NCI-H345 (cell line): ENCODE measurements at places on chromosomes 13 and 19.

DNA sequence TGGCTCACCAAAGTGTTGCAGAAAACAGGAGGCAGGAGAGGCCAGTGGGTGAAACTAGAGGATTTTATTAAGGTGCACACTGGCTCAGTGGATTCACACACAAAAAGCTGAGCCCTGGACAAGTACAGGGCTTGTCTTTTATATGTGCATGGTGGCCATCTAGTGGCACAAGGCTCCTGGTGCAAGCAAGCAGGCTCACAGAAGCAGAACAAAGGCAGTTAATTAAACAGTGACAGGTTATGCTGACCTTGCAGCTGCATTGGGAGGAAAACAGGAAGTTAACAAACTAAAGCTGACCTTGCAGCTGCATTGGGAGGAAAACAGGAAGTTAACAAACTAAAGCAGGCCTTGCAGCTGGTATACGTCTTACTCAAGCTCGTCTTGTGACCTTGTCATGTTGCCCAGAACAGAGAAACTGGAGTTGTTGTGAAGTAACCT is 65.3 kb upstream of the ZNF681 start:
- DNase-seq = no peak

DNA sequence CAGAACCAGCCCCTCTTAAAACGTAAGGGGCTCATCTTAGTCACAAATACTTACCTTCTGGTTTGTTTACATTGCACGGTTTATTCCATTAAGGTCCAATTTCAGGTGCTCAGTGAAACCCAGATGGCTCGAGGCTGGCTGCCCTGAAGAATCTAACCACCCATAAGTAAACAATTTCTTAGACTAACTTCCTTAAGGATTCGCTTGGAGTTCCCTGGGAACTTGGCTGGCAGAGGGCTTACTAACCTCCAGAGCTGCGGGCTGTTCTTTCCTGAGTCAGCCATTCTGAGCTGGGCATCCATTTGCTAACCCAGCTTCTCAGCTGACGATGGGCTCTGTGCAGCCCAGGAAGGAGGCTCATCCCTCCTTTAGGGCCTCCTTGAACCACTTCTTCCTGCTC is 262.1 kb downstream of the FGF9 start:
- DNase-seq = no peak

DNA sequence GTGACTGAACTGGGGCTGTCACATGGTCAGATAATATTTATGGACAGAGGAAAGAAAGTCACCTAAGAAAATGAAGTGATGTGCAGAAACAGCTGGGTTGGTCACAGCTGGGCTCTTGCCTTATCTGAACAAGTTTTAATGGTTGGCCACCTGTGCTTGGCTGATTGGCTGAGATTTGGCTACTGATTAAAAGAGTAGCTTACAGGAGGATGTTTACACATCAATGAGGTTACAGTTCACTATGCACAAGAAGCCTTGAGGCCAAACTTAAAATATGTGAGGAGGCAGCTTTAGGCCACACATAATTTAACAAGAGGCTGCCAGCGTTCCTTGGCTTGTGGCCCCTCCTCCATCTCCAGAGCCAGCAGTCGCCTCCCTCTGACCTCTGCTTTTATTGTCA is 99.2 kb upstream of the C1QTNF9B start:
- no peak for DNase-seq

GRCh38 chr13:31437975-31438374 is 238.2 kb downstream of the B3GLCT start:
- DNase-seq = no peak

GRCh38 chr13:59112221-59112718 is 1051.5 kb downstream of the DIAPH3 start:
- DNase-seq = no peak

GRCh38 chr13:99471221-99472121 is 29.8 kb upstream of the TM9SF2 start:
- DNase-seq = no peak

DNA sequence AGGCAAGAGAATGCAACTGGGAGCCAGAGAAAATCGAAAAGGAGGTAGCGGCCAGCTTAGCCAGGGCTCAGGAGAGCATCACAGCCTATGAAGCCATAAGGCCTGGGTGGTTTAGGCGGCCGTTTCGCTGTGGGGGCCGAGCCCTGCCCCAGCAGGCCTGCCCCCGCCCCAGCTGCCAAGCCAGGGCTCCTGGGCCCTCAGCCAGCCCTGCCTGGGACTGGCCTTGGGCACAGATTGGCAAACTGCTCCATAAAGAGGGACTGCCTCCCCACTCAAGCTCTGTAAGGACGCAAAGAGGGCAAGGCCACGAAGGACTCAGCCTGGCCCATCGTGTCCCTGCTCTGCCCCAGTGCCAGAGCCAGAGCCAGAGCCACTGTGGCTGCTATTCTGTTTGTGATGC is 10.2 kb downstream of the ZNF653 start:
- DNase-seq = no peak

DNA sequence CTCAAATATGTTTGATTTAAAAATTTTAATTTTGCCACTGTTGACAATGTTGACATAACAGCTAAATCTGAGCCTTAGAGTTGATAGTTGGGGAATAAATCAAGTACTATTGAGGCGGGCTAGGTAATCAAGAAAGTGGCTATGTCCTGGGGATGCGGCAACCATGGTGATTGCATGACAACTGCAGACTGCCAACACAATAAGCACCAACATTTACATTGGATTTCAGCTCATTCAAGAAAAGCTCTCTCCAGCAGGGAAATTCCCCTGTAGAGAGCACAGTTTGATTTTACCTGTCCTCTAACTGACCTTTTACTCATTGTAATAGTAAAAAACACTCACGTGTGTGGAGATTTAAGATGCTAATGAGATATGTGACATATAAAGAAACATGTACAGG is 63.1 kb downstream of the ZNF100 start:
- no peak for DNase-seq

- DNase-seq = no peak
Observed at GRCh38 chr13:98274921-98275487, 97.9 kb upstream of the RNF113B start.

DNA sequence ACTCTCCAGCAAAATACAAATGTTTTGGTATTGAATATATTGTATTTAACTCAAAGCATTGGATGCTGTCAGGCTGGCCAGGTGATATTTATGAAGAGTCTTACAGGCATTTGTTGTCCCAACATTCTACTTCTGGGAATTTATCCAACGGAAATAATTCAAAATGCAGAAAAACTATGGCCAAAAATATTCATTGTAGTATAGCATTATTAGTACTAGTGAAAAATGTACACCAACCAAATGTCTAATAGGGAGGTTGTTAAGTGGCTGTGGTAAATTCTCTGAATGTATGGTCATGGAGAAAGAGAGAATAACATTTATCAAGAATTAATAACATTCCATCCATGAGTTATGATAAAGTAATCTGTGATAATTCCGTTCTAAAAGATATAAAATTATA is 38.6 kb upstream of the GAS6 start:
- DNase-seq = no peak

- no peak for DNase-seq
Observed at GRCh38 chr13:29758531-29759114, 91.8 kb downstream of the UBL3 start.

DNA sequence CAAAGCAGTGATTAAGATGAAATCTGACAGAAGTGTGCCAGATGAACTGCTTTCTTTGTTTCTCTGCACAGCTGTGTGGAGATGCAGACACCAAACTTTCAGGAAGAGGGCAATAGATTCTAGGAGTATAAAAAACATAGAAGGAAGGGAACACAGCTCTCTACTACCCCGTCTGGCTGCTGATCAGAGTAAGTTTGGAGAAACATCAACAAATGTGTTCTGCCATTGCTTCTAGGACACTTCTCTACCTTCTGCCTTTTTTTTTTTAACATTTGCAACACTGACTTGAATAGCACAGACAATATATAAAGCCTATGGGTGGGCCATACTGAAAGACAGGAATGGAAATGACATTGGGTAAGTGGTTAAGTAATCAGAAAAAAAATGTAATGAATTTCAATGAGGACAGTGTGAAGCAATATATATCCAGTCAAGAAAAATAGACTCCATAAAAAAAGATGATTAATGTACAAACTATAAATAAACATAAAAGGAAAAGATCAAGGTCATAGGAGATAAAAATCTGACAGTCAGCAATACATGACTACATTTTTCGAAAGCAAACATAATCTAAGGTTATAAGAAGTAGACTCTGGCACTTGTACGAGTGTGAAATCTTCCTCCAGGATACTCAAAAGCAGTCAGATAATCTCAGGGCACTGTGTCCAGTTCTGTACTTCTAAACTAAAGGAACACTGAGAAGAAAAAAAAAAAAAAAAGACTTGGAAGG is 21.4 kb downstream of the NUFIP1 start:
- no peak for DNase-seq
